ENCODE measurements at places on chromosomes 4 and X. TPM values are rescaled to one million over a fixed set of nuclear protein-coding genes. Genes with fewer than 3 reads are reported as not detected.

- no peak for DNase-seq
These were observed 69.2 kb downstream of the HADH start for GRCh38 chr4:108058685-108059440.

DNA sequence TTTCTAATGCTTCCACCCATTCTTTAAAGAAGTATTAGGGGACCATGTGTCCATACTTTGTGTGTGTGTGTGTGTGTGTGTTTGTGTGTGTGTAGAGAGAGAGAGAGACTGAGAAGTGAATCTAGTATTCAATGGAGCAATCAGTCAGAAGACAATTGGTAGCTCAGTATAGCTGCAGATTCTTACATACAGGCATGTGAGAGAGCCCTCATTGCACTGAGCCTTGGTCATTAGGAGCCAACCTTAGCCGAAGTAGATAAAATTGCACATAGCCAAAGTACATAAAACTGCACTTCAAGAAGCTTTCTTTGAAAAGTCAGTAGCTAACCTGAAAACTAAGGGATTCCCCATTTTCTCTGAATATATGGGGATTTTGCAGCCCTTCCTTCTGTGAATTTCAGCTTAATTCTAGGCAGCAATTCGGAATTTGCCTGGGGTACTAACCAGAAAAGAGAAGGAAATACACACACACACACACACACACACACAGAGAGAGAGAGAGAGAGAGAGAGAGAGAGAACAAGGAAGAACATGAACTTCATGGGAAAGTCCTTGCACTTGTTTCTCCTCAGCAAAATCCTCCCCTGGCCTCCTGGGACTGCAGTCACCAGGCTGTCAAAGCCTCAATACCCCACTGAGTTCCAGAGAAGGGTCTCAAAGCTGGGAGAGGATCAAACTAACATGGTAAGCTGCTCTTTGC, 1.7 kb upstream of the PRDM8 start:
- DNase-seq = no peak

DNA sequence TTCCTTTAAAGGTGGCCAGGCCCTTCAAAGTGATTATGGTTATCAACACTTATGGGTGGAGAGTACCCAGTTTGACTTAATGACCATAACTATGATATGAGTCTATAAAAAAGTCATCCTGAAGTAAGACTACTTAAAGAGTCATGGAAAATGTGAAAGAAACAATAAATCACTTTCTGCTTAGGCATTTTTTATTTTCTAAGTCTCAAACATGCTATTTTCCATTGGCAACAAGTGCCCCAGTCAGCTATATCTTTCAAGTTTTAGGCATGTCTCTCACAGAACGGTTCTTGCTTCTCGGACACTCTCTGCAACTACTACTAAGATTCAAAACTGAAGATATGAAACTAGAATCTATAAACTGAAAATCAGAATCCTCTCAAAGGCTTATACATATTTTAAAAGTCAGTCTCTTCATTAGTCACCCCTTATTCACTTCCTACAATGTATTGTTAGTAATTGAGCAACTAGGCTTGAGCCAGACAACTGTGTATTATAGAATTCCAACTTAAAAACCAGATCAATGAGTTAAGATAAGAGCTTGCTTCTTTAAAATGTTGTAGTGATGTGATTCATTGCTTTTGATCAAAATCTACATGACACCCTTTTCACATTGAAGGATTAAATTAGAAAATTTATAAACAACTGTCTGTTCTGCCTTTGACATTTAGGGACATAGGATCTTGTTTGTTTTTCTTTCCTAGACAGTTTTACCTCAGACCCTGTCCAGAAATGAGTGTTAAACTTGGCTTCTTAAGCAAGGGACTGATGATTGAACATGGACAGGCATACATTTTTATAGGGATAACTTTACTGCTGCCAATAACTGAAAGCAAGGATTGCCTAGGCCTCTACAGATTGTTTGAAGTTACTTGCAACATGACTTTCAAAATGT, 2.9 kb downstream of the ANTXR2 start:
- no peak for DNase-seq

GRCh38 chr4:106687026-106687425, 318.4 kb upstream of the GIMD1 start:
- DNase-seq = no peak

GRCh38 chr4:79854856-79855502, 218.1 kb downstream of the ANTXR2 start:
- DNase-seq = no peak

DNA sequence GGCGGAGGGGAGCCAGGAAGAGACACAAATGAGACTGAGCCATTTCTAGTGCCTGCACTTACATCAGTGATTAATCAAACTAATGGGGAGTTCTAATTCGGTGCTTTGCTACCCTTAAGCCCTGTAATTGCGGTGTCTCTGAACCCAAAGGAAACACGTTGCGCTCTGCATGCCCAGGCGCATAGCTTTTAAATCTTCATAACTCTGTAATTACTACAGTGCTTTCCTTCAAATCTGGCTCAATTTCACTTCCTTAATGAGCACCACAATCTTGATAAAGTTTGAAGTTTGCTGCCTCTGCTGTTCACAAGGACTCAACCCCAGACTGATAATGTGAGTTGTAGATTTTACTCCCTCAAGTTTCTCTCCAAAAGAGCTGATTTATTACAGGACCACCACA, 5.7 kb upstream of the NHS start:
- no peak for DNase-seq

DNA sequence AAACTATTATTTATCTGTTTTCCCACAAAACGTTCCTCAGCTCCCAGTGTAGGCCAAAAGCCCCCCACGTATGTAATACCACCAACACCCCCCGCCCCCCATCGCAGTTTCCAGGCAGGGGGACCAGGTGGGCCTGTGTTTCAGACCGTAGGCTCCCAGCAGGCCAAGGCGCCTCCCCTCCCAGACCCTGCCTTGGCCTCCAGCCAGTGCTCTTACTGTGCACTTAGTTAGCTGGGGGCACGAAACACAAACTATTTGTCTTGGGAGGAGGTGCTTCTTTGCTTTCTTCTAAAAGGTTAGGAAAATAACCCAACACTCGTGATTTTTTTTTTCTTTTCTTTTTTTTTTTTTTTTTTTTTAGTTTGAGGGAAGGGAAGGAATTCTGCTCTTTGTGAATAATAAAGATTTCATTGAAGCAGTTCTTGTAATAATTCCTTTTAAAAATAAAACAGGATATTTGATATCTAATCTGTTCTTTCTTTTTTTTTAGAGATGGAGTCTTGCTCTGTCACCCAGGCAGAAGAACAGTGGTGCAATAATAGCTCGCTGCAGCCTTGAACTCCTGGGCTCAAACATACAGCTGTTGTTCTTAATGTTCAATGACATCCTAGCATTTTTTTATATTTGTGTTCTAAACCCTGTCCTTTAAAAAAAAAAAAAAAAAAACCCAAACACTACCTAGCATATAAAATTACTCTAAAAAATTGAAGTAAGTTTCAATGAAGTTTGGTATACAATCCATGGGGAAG, 83.0 kb upstream of the CLDN34 start:
- DNase-seq = no peak

GRCh38 chr4:124053872-124054538, 657.4 kb downstream of the SPRY1 start:
- no peak for DNase-seq

DNA sequence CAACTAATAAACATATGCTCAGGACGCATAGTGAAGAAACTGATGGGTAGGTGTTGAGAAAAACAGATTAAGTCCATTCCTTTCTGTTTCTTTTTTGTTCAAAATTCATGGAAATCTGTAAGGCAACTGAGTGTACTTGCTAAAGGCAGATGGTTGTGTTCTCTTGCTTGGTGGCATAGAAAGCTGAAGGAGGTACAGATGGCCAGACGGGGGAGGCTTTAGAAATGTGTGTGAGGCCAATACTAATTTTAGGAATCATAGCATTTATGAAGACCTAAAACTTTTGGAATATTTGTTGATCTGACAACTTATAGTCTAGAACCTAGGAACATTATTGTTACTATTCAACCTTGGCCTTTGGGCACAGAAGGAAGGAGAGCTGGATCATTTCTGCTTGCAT, 56.8 kb upstream of the EMCN start:
- no peak for DNase-seq

GRCh38 chr4:172596206-172596605, 572.4 kb upstream of the GALNT7 start:
- DNase-seq = no peak

- DNase-seq = no peak
These were observed 162.0 kb downstream of the PDGFRA start for GRCh38 chr4:54391104-54391503.

- DNase-seq = no peak
These were observed 27.1 kb upstream of the TAPT1 start for GRCh38 chr4:16253127-16253960.

DNA sequence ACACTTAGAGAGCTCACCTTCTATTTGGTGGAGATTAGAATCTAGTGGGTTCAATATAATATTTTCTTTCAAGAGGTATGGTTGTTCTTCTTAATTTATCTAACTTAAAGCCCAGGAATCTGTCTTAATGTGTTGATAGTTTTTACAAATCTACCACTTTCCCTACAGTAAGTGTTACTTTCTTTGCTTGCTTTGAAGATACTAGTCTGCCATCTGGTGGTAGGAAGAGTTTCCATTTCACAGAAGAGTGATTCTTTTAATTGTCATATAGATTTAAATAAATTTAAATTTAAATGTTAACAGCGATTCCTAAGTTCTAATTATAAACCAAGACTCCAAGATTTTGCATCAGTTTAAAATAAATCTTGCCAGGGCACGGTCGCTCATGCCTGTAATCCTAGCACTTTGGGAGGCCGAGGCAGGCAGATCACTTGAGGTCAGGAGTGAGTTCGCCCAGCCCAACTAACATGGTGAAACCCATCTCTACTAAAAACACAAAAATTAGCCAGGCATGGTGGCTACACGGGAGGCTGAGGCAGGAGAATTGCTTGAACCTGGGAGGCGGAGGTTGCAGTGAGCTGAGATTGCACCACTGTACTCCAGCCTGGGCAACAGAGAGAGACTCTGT, 43.5 kb downstream of the NUDT9 start:
- DNase-seq = no peak

DNA sequence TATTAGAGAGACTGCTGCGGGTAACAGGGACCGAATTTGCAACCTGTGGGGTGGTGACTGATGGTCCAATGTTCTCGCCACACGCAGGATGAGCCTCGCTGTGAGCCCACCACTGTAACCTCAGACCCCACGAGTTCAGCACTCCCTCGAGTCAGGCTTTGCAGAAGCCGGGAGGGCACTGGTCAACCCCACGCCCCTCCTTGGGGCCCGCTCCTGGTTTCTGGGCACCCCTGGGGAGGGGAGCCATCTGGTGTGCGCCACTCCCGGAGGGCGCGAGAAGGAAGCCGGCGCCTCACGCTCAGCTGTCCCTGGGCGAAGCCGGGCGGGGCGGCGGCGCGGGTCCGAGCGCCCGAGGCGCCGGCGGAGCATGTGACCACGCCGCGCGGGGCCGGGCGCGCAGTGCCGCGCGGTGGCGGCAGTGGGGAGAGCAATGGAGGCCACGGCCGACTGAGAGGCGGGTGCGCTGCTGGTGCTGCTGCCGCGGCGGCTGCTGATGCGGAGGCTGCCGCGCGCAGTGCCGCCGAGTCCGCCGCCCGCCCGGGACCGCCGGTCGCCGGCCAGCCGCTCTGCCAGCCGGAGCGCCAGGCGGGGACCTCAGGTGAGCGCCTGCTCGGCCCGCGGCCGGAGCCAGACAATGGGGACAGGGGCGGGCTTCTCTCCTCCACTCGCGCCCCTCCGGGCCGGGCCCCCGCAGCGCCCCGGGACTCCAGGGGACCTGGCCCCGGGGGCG, 100.1 kb downstream of the CEP135 start:
- DNase-seq = peak; percentile 66

DNA sequence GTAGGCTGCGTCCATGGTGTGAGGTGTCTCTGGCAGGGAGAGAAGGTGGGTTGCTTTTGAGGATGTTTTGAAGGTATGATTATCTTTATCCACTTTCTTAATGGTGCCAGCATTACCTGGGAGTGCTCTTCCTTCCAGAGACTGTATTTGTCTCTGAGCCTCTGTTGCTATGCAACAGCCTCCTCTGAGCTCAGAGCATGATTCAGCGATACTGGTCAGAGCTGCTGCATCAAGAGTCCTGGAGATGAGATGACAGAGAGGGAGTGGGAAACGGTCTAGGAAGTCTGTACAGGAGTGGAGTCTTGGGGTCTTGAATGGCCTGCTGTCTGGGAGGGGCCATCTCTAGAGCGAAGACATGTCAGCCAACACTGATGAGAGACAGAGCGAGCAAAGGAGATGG, 104.4 kb upstream of the RAB40AL start:
- no peak for DNase-seq

DNA sequence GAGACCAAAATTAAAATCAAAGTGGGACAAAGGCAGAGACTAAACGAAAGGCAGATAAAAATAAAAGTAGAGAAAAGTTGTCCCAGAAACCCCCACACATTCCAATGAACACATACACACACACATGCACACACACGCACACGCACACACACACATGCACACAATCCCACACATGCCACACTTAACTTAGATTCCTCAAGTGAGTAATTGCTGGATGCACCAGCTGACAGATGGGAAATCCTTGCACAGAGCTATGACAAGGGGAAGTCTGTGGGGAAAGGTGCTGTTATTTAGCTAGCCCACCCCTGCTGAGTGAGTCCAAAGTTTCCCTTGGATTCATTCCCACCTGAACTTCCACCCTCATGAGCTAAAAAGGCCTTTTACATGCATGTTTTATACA, 233.9 kb downstream of the RAB28 start:
- DNase-seq = no peak

Gene PCSK1N
- 2.8 TPM for total RNA-seq

Gene ITM2A
- 87.7 TPM for total RNA-seq

Gene UGT2B10
- total RNA-seq = not detected
